ENCODE measurements at places on chromosomes 5 and 9.

DNA sequence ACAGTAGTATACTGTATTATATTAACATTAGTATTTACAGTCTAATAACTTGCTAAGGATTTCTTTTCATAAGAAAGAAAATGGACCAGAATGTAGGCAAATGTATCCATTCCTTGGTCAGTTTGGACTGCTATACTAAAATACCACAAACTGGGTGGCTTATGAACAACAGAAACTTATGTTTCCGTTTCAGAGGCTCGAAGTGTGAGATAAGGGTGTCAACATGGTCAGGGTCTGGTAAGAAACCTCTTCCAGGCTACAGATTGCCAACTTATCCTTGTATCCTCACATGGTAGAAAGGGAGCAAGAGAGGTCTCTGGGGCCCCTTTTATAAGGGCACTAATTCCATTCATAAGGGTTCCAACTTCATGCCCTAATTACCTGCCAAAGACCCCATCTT, 9.2 kb upstream of the ESM1 start:
- DNase-seq, result no peak

GRCh38 chr5:5140479-5141338, 579 bp downstream of the ADAMTS16 start:
- DNase-seq, result no peak

GRCh38 chr9:112286926-112287325, 46.5 kb downstream of the PTBP3 start:
- DNase-seq, result no peak

GRCh38 chr9:29714860-29715259, 2141.6 kb upstream of the C9orf72 start:
- DNase-seq, result no peak

DNA sequence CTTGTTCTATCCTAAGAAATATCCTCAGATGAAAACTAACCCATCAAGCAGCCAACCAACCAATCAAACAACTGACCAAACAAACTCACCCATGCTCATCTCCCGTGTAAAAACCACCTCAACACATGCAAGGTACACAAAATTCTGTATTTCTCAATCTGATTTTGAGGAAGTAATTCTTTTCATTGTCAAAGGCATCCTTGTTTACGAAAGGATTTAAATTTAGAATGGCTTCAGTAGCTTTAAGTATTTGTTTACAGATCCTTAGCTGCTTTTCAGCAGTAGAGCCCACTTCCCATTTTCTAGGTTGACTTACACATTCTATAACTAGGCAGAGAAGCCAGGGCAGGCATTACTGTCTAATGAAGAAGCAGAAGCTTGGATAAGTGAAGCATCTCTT, 78.6 kb downstream of the NTRK2 start:
- no peak for DNase-seq

DNA sequence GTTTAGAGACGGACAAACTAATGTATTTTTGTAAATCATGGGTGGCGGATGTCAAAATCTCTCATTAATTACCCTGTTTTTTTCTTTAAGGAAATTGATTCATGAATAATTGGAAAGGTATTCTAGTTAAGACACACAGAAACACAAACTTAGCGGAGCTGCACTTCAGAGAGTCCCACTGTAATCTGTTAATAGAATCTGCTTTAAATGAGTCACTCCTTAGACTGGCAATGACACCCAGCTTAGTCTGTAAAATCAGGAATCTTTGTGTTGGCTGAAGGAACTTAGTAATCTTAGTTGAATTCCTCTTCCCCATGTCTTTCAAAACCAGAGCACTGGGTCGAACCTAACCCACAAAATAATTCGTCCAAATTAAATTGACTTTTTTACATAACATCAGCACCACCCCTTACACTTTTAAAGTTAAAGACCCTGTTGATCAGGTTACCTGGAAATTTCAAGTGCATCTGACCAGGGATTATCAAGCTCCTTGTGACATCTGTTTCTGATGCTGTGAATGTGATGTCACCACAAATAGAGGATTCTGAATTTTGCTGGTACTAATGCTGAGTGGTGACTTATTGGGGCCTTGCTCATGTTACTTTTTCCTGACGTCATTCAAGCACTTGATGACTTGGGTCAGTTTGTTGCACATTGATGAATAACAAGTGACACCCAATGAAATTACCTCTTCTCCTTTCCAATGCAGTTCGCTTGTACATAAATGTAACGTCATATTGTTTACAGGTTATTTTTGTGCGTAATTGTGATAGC, 313.6 kb downstream of the KCTD16 start:
- DNase-seq, result no peak

DNA sequence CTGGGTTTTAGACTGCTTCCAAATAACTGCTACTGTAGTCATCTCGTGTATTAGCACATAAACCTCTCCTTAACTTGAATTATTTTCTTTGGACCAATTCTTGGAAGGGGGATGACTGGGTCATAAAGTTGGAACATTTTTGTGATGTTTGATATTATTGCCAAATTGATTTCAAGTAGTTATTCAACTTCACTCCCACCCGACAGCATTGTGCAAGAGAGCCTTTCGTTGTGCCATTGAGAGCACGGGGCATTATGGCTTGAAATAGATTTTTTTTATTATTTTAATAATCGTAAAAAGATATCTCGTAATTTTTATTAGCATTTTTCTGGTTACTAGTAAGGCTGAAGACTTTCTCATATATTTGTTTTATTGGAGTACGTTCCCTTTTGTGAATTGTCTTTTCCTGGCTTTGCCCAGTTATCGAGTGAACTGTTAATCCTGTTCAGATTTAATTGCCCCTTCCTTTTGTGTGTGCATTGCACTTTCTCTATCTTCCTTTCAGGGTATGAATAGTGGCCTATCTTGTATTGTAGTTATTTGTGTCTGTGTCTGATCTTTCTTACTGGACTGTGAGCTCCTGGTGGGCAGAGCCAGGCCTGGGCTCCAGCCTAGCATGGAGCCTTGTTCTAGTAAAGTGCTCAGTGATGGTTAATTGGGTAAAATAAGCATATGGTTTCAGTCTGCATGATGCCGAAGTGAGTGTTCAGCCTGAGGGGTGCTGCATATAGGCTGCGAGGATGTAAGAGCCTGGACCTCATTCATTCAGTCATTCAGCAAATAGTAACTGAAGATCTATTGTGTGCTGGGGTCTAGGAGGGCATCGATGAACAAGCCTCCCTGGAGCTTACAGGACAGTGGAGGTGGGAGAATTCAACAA, 93.5 kb upstream of the SHB start:
- no peak for DNase-seq

DNA sequence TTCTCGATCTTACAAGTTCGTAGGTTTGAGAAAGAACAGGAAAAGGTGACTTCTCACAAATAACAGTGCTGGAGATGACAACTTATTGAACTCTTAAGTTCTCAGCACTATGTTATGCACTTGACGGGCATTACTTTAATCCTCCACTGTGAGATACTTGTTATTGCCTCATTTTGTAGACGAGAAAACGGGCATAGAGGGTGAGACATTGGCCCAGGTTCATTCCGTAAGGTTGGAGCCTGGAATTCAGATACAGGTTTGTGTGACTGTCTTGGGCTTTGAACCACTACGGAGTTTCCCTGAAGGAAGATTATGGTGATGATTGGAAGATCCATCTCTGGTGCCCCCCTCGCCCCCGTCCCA, 657 bp downstream of the MAT2B start:
- DNase-seq, result no peak

DNA sequence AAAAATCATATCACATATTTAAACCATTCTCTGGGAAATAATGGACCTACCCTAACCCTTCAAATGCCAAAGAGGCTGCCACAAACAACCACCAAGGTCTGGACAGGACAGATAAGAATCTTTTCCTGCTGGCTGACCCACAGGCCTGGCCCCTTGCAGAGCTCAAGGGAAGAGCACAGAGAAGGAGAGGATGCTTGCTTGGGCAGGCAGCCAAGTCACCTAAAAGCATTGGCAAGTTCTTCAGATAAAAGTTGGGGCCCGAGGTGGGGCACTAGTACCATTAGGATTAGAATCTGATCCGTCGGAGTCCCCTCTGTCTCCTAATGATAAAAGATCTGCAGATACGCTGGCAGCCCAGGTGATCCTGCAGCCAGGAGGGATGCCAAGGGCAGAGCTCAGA, 176.6 kb downstream of the GABBR2 start:
- DNase-seq, result no peak

DNA sequence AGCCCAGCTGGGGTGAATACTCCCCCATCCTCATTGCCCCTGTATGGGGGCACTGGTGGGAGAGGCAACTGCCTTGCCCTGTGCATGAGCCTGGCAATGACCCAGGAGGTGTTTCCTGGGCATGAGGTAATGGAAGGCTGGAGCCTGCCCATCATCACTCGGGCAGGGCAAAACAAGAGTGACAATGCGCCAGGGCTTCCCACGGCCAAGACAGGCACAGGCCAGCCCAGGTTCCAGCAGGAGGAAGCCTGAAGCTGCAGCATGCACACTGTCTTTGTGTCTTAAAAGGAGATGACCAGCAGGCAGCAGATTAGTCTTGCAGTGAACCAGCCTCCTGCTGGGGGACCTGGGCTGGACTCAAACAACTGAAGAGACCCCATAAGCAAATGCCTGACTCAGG, 92.2 kb upstream of the SMIM23 start:
- no peak for DNase-seq

DNA sequence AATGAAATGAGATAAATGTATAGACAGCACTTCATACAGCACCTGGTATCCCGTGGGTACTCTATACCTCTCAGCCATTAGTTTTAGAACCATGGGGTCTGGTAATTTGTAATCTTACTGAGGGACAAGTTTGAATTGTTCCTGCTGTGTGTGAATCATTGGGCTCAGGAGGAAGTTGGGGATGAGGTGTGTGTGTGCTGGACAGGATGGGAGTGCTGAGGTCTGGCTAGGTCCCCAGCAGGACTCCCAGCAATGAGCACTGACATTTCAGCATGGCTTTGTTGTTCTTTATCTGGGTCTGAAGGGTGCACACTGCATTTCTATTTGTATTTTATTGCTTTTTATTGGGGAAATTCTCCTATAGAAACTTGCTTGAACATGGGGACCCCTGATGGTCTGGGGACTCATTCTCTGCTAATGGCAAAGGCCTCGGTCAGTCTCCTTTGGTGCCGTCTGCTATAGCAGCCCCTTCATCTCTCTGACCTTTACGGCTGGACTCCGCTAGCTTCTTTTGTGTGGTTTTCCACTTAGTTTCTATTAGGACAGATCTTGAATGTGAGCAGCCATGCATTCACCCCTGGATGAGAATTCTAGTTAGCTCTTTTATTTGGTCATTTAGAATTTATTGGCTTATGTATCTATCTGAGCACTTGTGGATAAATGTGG, 98.1 kb downstream of the SREK1 start:
- no peak for DNase-seq

GRCh38 chr9:7342736-7343135, 456.8 kb downstream of the DMAC1 start:
- DNase-seq, result no peak

DNA sequence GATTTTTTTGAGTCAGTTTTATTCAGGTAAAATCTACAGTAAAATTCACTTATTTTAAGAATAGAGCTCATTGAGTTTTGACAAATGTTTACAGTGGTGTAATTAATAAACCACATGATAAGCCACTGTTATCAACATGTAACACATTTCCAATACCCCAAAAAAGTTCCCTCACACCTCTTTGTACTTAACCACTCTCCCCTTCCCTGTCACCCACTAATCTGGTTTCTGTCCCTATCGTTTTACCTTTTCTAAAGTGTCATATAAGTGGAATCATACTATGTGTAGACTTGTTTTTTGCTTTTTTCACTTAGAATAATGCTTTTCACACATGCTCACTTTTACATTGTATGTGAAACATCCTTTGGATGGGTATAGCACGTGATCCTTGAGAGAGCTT, 127.2 kb downstream of the KDM4C start:
- no peak for DNase-seq

GRCh38 chr9:121473229-121473628, 26.4 kb downstream of the GGTA1 start:
- DNase-seq, result no peak

DNA sequence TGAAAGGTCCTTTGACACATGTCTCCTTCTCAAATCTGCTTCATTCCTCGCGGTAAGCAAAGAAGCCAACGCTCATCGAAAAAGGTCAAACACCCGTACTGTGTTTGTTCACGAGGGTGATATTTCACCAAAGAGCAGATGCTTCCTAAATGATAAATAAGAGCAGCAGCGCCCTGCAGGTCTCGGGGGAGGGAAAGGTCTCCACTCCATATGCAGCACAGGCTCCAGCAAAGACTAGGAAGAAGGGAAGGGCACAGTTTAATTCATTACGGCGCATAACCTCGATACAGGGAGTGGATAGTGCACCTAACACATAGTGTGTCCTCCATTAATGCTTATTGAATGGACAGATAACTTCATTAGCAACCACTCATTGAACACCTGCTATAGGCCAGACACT, 593.3 kb downstream of the CDK5RAP2 start:
- DNase-seq, result no peak

DNA sequence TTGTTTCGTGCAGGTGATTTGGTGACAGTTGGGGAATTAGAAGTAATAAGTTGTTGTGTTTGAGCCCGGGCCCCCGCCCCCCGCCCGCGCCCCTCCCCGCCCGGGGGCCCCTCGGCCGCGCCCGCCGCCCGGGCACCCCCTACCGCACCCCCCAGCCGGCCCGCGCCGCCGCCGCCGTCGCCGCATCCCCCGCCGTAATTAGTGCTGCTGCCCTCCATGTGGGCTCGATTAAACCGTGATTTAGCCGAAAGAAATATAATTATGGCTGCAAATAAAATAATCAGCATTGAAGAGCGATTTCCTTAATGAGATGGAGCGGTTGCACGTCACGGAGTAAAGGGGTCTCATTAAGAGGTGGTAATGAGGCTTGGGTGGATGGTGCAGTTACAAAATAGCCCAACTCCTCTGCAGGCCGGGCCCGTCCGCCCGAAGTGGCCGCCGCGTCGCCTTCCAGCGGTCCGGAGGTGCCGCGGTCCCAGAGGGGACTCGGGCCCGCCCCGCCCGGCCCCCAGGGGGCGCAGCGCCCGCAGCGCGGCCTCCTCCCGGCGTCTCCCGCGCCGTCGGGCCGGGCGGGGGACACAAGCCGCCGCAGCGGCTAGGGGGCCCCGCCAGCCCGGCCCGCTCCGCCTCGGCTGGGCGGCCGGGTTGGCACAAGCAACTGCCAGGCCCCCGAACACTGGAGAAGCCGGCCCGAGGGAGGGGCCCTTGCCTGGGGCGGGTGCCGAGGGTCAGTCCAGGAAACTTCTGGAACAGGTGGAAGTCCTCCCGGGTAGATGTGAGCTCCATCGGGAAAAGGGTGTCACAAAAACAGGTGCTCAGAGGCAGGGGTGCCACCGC, 6.9 kb upstream of the OTP start:
- DNase-seq, result no peak

GRCh38 chr5:154753792-154754191, 1.4 kb upstream of the LARP1 start:
- no peak for DNase-seq

DNA sequence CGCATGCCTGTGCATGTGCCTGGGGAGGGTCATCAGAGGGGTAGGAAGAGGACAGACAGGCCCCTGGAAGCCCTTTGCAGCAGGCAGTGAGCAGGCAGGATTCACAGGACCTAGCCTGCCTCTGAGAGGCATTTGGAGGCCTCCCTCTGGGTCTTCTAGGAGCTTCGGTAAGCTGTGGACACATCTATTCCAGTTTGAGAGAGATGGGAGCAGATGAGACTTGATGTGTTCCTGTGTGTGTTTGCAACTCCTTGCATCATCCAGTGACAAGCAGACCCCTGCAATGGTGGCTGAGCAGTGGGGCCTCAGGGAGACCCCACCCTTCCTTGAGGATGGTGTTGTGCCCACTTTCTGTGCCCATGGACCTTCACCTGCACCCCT, 64.0 kb downstream of the GADD45G start:
- DNase-seq, result no peak

Data from iPS DF 19.7 (cell line).